HS-5 (cell line): ENCODE measurements at places on chromosomes 3 and 15.

DNA sequence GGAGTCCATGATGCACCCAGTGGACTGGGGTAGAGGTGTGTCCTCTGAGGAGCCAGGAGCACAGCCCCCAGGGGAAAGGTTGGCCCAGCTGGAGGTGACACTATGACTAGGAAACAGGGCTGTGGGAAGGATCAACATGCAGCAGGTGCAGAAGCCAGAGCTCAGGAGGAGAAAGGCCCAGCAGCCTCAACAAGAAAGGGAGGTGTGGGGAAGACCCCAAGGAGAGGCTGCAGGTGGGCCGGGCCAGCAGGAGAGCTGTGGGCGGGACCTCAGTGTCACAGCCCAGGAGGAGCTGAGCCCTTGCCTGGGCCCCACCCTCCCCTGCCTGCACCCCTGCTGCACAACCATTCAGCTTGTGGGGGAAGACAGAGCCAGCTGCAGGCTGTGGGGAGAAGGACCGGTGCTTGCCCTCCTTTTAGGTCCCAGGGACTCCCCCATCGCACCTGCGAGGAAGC, 18.4 kb upstream of the KLF13 start:
- DNase-seq: no peak

- DNase-seq: no peak
These were observed 3.8 kb downstream of the BHLHE40 start for GRCh38 chr3:4982773-4983738.

GRCh38 chr3:29972320-29972993, 633.9 kb upstream of the TGFBR2 start:
- DNase-seq: no peak

DNA sequence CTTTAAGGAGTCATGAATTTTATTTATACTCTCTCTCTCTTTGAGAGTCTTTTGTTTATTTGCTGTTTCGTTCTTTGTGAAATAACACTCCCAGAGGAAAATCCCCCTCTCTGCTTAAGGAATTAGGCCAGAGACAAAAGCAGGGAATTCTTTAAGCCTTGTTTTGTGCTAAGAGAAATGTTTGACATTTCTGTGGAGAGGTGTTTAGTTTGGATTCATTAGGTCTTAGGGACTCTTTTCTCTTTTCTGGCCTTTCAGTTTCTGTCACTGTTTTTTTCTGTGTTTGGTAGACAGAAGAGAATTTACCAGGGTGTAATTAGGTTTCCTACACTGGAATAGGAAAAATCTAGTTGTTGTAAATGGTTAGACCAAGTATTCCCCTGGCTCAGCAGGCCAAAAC, 241.8 kb upstream of the NR2F2 start:
- no peak for DNase-seq

DNA sequence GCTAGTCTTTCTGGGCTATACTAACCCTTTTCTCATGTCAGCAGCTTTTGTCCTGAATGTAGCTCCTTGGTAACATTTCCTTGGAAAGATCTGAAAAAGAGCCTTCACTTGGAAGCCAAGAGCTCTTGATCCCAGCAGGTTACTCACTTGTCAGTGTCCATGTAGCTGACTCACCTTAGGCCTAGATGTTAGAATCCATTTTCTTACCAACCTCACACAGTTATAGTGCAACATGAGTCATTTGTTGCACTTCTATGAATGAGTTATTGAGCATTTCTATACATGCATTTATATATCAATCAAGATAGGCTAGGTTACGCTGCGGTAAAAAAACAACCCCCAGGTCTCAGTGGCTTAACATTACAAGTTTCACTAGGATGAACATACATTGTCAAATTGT, 106.8 kb upstream of the SLC7A14 start:
- no peak for DNase-seq

- no peak for DNase-seq
These were observed 134.7 kb downstream of the P3H2 start for GRCh38 chr3:189985948-189986347.

- DNase-seq: no peak
These were observed 95.3 kb downstream of the PDZRN3 start for GRCh38 chr3:73529308-73530021.

- DNase-seq: no peak
These were observed 914 bp upstream of the PTH1R start for GRCh38 chr3:46876313-46877300.

GRCh38 chr3:44013967-44014366, 227.7 kb upstream of the TOPAZ1 start:
- DNase-seq: no peak

DNA sequence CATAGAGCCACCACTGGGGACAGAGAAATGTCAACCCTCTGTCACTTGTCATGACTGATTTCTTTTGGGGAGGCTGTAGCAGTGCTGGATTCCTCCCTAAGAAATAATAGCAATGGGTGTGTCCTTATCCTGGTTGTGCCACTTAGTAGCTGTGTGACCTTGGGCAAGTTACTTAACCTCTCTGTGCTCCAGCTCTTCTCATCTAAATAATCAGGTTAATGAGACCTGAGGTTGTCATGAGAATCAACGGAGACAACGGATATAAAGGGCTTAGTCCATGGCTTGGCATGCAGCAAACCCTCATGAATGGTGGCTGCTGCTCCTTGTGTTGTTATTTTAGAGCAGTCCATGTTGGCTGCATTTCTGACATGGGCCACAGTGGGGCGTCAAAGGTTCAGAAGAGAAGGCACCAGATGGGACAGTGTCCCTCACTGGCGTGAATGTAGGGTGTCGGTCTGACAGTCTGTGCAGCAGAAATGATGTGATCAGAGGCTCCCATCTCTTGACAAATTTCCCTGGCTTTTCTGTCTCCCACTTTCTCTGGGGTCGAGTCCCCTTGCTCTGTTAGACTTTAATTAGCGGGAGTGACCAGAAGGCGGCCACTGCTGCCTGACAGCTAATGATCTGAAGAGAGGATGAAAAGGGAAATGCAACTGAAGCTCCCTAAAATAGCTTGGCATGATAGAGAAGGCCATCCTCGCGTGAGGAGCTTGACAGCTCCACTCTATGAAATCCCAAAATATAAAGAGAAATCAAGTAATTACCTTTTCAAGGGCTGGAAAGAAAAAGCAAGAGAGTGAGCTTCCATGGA, 209.4 kb downstream of the CADPS start:
- DNase-seq: no peak

DNA sequence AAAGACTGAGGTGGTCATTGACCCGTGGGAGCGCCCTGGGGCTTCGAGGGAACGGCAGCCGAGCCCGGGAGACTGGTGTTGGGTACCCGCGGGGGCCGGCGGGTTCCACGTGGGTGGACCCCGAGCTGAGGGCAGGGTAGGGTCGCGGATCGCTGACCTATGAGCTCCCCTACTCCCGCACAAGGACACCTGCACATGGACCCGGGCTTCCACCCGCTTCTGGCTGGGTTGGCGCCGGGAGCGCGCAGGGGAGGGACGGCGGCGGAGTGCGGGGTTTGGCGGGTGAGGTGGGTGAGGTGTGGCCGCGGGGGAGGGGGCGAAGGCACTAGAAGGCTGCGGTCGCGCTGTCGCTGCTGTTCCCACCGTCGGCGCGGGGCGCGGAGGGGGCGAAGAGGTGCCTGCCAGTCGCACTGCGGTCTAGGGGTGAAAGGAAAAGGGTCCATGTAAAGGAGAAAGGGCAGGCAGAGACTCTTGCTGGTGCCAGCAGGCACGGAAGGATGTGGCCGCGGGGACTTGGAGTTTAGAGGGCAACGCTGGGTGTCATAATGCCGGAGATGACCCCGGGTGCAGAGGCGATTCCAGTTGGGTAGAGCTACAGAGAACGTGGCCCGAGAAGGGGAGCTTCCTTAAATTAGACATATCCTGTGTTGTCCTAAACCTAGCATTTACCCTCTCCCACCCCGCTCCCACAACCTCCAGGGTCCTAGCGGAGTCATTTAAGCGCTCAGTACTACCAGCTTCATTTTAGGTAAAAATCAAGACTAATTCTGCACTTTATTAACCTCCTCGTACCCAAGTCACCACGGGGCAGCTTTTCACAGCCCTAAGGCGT, 245.9 kb upstream of the TOPAZ1 start:
- peak; percentile 41 for DNase-seq

DNA sequence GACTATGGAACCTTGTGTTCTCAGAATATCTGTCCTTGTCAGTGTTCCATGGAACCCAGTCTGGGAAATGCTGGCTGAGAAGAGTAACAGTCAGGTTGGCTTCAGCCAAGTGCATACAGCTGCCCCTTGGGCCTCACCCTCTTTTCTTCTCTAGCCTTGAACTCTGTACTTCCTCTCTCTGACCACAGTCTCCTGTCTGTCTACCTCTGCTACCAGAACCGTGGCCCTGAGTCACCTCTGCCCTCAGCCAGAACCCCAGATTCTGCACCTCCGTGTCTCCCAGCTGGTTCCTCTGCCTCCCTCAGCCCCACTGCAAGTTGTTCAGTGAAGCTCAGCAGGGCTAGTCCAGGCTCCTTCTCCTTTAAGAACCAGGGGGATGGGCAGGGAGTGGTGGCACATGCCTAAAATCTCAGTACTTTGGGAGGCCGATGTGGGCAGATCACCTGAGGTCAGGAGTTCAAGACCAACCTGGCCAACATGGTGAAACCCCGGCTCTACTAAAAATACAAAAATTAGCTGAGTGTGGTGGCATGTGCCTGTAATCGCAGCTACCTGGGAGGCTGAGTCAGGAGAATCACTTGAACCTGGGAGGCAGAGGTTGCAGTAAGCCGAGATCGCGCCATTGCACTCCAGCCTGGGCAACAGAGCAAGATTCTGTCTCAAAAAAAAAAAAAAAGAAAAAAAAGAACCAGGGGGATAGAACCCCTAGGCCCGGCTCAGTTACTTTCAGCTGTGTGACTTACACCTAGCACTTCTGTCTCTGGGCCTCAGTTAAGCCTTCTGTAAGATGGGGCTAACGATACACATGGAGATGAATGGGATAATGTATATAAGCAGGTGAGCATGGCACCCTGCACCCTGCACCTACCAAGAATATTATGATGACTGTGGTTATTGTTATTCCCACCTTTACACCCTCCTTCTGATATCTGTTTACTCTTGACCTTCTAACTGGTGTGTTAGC, 24.3 kb upstream of the TATDN2 start:
- no peak for DNase-seq

DNA sequence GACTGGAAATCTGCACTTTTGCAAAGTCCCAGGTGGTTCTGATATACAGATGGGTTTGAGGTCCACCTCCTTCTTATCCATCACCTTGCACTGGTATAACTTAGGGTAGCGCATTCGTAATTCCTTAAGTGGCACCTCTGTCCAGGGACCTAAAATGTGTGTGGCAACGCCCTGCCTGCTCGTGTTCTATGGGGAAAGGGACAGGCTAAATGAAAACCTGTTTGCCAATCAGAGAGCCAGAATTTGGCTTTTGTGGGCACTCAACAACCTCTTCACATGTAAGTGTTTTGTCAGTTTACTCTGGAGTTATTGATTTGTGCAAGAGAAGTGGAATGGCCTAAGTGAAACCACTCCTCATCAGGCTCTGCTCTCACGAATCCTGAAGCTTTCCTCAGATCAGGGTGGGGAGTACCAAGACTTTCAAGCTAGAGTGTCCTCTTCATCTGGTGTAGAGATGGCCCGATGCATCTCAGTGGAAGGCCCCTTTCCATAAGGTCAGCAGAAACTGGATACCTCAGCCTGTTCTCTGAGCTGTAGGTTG, 138.3 kb downstream of the ALDH1A2 start:
- no peak for DNase-seq

- peak; percentile 38 for DNase-seq
These were observed 95.0 kb upstream of the NMNAT3 start for GRCh38 chr3:139772539-139773500.

- no peak for DNase-seq
These were observed 1.3 kb downstream of the SCN5A start for GRCh38 chr3:38648024-38648658.

- no peak for DNase-seq
These were observed 14.2 kb upstream of the SPATA12 start for GRCh38 chr3:57046101-57046765.

DNA sequence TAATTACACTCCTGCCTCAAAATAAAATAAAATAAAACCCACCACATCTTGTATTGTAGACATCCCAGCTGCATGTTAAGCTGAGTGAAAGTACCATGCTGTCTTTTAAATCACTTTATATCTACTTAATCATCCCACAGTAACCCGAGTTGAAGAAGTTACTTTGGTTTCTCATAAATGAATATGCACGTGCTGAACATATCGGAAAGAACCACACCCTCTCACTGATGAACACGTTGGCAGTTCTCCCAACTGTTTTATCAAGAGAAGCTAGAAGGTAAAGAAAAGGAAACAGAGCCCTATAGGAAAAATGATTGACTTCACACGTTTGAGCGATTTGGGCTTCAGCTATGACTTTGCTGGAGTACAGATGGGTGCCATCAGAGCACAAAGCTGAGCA, 15.9 kb upstream of the TM4SF19 start:
- no peak for DNase-seq

DNA sequence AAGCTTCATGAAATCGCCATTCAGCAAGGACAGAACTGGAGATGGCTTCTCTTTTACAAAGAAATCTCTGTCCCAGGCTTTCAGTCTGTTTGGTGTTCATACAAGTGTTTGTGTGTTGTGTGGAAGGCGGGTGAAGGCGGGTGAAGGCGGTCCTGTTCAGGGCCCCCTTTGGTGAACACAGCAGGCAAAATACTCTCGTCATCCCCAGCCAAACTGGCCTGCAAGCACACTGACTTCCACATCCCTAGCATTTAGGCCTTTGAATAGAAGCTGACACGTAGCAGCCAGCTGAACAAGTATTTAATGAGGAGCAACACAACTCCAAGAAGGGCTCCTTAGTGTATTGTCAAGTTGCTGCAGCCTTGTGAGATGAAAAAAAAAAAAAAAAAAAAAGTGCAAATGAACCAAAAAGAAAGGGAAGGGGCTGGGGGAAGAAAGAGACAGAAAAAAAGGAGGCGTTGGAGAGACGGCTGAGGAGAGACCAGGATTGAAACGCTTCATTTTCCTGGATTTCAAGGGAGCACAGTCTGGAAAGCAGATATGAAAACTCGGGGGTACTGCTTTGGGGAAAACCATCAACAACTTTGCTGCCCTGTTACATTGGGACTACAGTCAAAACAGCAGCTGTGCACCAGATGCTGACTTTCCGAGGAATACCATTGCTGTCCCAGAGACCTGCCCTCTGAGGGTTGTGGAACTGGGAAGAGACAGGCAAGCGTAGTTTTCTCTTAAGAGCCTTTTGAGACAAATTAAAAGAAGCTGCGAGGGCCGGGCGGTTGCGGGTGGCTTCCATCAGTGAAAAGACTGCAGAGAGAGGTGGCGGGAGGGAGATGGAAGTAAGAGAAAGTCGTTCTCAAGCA, 74.6 kb downstream of the TGFBR2 start:
- DNase-seq: peak; percentile 25
